ENCODE measurements at places on chromosomes 5 and 9.

DNA sequence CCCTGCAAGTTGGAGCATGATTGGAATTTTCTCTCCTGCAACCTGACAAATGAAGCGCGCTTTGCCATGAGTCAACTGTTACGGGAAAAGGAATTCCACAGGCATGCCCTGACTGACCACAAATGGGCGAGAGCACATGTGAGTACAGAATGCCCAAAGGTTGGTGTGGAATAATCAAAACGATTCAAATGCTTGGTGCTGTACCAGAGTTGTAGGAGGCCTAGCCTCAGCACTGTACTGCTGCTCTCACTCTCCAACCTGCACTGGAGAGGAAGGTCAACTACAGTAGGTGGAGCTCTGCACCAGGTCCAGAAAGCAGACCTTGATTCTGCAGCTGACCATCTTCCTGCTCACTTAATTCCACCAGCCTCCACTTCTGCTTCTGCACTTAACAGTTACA, 406.9 kb upstream of the ACTBL2 start:
- no peak for DNase-seq

DNA sequence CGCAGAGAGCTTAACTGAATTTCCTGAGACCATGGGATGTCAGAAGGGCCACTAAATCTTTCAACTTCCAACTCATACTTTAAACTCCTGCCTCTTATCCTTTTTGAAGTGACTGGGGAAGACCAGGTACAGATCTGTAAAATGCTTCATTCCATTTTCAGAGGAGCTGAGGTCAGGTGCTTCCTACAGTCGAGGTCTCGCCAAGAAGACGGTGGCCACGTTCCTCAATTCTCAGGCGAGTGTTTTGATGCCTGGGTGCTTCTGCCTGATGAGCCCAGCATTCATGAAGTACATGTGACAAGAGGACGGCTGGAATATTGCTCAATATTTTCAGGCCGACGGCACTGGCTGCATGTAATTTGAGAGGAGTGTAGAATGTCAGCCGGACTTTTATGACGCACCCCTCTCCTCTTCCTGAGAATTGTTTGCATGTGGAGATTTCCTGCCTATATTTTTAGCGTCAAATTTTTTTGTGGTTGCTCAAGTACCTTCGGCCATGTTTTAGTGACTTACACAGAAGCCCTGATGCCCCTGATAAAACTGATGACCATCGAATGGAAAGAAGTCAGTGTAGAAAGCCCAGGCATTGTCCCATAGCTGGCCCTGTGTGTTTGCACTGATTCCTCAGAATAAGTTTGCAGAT, 38.8 kb upstream of the GLRX start:
- no peak for DNase-seq

GRCh38 chr9:121286973-121287741, 19.2 kb downstream of the GSN start:
- no peak for DNase-seq

GRCh38 chr9:94915476-94916450, 189.3 kb downstream of the AOPEP start:
- no peak for DNase-seq

DNA sequence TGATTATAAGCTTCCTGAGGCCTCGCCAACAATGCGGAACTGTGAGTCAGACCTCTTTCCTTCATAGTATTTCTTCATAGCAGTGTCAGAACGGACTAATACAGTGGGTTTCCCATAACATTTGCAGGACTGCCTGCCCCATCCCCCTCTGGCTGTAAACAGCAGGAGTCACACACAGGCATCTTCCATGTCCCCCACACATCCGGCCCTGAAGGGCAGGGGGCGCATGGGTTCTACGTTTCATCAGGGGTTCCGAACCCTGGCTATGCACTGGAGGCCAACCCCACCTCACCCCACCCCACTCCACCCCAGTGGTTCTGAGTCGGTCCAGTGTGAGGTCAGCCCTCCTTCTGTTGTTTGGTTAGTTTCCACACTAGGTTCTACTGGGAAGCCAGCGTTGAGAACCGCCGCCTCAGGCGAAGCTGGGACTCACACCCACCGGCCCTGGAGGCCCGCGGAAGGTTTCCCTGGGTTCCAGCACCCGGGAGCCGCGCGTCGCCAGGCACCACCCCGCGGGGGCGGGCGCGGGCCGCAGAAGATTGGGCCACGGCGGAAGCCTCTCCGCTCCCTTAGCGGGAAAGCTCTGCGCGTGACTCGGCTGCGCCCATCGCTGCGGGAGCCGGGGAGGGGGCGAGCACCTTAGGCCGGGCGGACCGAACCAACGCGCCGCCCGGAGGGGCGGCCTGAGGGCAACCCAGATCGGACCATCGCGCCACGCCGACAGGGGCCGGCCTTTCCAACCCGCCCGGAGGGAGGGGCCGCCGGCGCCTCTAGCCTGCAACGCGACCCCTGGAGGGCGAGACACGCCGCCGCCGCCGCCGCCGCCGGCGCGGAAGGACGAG, at the start of gene RUSC2:
Gene RUSC2, plus strand, starts transcription at position 799 of the 842 bp plus-strand sequence. CDS start 56,411 bp downstream, outside the sequence.
- DNase-seq = peak; percentile 50

DNA sequence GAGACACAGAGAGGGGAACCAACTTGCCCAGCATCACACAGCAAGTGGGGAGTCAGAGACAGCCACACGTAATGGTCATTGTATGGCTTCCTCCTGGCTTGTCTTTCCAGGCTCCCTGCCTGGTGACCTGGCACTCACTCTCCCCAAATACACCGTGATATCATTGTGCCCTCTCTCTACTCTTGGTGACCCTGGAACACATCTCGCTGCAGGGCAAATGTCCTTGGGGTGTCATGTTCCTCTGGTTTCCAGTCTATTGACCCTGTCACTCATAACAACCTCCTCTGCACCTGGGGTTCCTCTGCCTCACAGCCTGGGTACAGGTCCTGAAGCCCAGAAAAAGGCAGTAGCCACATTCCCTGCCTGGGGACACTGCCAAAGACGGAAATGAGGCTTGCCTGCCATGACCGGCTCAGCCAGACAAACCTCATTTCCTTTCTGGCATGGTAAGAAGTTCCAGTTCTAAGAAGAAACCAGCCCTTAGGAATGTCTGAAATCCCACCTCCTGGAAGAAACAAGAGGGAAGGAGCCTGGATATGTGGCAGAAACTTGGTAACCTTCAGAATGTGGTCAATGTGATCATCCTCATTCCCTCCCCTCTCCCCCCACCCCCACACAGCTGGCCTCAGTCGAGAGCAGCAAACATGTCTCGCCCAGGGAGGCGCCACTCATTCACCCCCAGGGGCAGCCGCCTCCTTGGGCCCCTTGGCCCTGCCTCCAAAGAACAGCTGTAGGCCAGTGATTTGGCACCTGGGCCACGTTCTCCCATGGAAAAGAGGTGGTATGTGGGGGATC, 30.6 kb upstream of the SMU1 start:
- no peak for DNase-seq

DNA sequence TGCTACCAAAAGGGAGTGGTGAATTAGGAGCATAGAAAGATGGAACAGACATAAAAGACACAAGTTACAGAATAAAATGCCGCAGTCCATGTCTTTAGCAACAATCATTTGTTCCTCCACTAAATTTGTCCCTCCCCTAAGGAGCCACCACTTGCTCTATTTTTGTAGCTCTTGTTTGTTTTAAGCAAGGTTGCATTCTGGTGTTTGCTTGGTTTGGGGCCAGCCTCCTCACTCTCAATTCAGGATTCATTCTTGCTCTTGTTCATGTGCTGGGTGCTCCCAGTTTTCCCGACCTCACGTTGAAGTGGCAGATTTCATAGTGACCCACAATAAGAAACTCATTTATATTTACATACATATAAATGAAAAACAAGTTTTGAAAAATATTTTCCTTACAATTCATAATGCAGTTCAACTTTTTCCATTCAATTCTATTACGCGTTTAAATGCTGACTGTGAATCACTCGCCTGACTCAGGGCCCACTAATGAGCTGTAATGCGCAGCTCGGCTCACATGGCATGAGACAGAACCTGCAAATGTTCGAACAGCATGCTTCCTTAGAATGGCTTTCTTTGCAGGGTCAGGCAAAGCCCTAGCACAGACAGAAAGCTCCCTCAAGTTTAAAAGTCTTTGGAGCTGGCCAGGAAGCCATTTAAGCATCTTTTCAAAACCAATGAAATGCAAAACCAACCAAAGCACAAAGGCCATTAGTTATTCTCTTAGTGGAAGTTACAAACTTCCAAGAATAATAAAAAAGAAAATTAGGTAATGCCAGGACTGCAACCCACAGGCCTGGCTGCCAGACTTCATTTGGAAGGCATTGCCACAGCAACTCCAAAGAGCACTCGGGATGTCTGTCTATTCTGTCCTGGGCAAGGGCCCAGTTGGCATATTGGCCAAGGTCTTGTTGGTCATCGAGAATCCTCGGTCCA, 41.7 kb downstream of the RETREG1 start:
- no peak for DNase-seq

- DNase-seq = no peak
Measured at GRCh38 chr5:61534481-61535267, 202.6 kb downstream of the ZSWIM6 start.

DNA sequence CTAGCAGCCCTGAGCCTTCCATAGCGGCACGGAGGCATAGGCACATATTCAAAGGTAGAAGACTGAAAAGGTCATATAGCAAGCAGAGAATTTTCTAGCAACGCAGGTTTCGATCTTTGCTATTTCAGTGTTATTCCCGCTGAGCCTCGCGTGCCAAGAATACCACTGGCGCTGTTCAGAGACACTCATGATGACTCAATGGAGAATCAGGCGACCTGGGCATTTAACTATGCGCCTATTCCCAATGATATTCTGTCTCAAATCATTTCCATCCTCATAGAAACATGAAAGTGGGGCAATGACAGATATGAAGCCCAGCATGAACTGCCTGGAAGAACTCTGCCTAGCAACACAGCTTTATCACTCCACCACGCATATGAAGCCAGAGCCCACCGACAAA, 59.9 kb downstream of the EFNA5 start:
- DNase-seq = no peak

DNA sequence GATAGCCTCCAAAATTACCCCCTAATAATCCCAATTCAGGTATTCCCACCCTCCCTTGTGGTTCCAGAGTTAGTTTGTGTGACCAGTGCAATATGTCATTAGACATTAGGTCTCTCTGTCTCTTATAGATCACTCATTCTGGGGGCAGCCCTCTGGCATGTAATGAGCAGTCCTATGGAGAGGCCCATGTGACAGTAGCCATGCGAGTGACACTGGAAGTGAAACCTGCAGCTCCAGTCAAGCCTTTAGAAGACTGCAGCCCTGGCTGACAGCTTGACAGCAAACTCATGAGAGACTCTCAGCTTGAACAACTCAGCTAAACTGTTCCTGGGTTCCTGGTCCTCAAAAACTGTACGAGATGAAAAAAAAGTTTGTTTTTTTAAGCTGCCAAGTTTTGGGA, 54.0 kb upstream of the HSPB3 start:
- no peak for DNase-seq

DNA sequence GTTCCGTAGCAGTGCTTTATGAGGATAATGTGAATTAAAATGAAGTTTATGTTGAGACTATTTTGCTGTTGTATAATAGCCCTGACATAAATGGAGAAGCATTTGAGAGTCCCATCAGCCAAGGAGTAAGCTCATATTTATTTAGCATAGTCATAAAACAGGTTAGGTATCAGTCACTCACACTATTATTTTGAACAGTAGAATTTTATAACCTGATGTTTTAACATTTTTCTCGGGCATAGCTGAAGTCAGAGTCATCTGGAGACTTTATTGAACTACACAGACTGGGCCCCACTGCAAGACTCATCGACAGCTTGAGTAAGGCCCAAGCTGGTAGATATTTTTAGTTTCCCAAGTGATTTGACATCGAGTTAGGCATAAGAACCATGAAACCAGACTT, 620.3 kb upstream of the WWC1 start:
- DNase-seq = no peak
